NCI-H1694 treated with DMSO at 0.1 percent for 48 hours (cell line): ENCODE measurements at places on chromosomes 7 and 10.
A peak's percentile ranks its signal among the peaks of the same experiment; 100 is the strongest.

DNA sequence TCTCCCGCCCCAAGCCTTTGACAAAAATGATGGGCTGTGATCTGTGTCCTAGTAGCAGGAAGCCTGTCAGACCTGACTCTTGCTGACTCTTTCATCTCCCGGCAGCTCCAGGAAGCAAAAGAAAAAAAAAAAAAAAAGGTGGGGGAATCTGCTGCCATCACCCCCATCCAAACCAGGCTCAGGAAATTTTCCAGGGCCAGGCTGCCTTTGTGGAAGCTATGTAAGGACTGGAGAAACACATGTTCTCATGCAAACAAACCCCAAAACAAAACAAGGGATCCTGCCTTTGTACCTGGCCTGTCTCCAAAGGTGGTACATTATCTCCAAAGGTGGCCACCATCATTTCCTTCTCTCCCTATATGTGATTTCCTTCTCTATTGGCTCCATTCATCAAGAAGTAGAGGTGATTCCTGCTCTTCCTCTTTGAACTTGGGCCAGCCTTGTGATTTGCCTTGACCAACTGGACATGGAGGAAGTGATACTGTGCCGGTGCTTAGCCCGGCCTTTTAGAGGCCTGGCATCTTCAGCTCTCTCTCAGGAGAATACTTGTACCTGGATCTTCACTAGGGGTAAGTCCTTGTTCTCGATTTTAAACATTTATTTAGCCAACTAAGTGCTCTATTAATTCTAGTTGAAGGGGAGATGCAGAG is 192.2 kb upstream of the SVIL start:
- DNase-seq: no peak

GRCh38 chr7:19670806-19671205 is 38.0 kb downstream of the POLR1F start:
- DNase-seq: no peak

DNA sequence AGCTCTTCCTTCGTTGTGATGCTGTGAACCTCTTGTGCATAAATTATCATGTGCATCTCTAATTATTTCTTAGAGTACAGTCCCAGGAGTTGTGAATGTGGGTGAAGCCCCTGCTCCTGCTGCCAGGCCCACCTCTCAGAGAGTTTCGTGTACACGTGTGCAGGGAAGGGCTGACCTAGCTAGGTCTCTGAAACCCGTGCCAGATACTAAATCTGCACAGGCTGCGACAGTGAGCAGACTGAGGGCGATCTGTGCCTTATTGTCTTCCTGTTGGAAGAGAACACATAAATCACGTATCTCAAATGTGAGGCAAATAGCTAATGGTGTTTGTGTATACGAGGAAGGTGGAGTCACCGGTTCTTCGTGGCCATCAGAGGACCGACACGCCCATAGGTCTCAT is 71.8 kb upstream of the DNAJB6 start:
- no peak for DNase-seq

DNA sequence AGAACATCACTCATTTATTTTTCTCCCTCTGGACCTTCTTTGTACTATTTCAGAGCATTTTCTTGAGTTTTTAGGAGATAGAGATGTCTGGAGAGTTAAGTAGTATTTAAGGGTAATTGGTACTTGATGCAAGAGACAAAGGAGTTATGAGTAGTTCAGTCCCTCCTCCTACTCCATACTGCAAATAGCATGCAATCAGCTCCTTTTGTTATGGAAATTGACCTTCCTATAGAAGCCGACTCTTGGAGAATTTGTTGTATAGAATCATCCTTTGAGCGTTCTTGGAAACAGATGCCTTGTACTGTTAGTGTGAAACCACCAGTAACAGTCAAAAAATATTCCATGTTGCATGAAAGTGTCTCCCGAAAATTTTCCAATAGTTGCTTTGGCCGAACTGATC is 428.2 kb upstream of the GALNT17 start:
- no peak for DNase-seq

DNA sequence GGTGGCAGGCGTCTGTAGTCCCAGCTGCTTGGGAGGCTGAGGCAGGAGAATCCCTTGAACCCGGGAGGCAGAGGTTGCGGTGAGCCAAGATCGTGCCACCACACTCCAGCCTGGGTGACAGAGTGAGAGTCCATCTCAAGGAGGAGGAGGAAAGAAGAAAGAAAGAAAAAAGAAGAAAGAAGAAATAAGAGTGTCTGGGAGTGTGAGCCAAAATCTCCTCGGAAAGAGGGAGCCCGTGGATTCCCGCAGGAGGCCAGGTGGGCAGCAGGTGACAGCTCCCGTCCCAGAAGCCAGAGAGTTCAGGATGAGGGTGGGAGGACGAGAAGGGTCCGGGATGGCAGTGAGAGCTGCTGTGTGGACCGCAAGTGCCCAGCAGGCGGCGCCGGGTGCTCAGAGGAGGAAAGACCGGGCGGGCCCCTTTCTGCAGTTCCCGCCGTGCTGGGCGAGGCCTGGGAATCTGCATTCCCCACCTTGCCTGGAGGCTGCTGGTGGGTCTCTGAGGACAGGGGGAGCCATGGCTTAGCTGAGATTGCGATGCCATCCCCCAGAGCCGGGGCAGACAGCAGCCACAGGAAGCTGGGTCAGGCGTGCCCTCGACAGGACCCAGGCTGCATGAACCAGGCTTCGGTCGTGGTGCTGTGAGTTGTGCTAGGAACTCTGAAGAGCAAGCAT is 17.1 kb upstream of the AMZ1 start:
- peak; percentile 49 for DNase-seq

GRCh38 chr10:74750848-74751274 is 75.5 kb upstream of the KAT6B start:
- DNase-seq: no peak

- DNase-seq: no peak
These were observed 21.6 kb downstream of the DKK1 start for GRCh38 chr10:52335665-52336064.

GRCh38 chr7:98907570-98907969 is 29.2 kb downstream of the TRRAP start:
- no peak for DNase-seq

- DNase-seq: no peak
These were observed 6.3 kb upstream of the NEUROG3 start for GRCh38 chr10:69579464-69580060.

DNA sequence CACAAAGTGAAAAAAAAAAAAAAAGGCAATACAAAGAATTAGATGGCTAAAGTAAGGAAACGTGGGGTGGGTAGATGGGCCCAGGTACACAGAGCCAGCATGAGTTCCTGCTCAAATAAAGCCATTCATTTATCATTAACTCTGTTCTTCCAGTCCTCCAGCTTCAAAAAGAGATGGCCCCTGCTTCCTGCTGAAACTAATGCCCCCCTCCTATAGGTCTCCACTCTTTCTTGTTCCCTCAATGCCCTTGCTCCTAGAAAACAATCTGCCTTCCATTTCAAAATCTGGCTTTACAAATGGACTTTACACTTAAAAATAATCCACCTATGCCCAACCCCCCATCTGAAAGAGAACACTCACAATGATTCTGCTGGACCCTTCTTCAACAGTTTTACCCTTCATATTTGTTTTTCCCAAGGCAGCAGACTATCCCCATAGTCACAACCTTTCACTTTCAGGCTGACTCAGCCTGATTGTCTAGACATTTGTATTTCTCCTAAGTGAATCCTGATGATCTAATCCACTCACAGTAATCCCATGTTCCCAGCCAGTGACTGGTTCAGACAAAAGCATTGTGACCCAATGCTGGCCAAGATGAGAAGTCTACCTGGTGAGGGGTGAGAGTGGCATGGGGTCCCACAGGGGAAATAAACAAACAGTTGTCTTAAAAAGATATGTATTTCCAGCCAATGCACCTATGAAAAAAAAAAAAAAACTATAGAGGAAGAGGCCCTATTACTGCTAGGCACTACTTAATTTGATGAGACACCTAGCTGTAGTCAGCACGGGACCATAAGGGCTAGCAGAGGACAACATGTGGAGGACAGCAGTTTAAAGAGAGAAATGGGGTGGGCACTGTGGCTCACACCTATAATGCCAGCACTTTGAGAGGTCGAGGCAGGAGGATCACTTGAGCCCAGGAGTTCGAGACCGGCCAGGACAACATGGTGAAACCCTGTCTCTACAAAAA is 74.6 kb upstream of the GRID1 start:
- DNase-seq: no peak

DNA sequence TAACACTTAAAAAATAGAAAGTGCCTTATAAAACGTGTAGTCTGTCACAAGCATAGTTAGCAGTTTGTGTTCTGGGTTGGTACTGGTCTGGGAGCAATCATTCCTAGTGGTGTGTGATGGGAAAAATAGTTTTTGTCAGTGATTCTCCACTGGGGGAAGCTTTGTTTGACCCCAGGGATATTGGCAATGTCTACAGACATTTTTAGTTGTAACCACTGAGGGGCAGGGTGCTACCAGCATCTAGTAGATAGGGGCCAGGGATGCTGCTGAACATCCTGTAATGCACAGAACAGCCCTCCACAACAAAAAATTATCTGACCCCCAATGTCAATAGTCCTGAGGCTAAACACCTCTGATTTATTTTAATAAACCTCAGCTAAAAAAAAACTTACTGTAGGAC is 51.6 kb upstream of the CREB5 start:
- no peak for DNase-seq

GRCh38 chr10:27372095-27372494 is 131.5 kb upstream of the ACBD5 start:
- DNase-seq: no peak

DNA sequence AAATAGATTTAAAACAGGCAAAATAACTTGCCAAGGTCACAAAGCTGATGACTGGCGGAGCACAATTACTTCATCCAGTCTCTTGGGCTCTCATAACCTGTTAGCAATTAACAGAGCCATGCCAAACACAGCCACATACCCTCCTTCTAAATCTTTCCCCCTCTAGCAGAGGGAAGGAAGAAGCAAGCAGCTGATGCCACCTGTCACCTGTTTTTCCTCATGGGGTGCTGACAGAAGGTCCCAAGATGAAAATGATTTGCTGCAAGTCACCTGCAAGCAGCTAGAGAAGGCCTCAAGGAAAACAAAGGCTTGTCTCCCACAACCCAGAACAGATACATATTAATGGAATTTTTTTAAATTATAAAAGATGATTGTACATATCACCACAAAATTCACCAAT is 117.8 kb downstream of the GFRA1 start:
- no peak for DNase-seq

DNA sequence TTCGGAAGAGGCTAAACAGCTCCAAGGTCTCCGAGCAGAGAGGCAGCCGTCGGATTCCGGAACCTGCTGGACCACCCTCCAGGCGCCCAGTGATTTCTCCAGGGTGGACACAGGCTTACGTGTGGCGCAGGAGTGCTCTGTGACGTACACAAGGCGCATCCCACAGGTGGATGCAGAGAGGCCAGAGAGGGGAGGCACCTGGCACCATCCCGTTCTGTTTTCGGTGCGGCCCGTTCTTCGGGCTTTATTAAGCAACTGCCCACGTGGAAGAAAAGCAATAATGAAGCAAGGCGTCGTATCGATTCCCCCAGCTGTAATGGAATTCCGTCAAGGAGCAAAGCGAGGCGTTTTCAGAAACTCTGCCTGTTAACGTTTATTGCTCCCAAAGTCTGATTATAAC is 163.6 kb downstream of the PTPRN2 start:
- DNase-seq: no peak

GRCh38 chr10:79077488-79078173 is 8.9 kb downstream of the ZMIZ1 start:
- no peak for DNase-seq

- DNase-seq: no peak
These were observed 322.0 kb downstream of the AGMO start for GRCh38 chr7:15239801-15240200.

DNA sequence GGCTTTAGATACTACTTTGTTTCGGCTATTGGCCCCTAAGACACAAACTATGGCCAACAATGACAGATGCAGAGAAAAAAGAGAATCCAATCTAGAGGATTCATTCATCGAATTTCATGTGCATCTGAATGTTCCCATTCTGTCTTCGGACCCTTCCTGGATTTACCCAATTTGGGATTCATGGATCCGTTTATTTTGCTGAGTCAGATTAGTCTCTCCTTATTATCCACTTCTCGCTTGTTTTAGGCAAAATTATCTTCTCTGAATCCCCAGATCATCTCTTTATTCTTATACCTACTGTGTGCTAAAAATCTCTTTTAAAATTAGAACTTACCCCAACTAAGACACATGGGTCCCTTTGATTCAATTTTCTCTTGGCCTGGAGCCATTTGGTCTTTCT is 6.5 kb downstream of the TRPV6 start:
- no peak for DNase-seq

- DNase-seq: no peak
These were observed 35.2 kb upstream of the PDK4 start for GRCh38 chr7:95631527-95631926.
